Esophagus mucosa (tissue), 1 donor: ENCODE measurements at places on chromosomes 11 and 22. TPM values are rescaled to one million over a fixed set of nuclear protein-coding genes. Genes with fewer than 3 reads are reported as not detected.

Gene MMP8
- not detected for total RNA-seq

Gene APOBEC3G
- total RNA-seq = 3.9 TPM

DNA sequence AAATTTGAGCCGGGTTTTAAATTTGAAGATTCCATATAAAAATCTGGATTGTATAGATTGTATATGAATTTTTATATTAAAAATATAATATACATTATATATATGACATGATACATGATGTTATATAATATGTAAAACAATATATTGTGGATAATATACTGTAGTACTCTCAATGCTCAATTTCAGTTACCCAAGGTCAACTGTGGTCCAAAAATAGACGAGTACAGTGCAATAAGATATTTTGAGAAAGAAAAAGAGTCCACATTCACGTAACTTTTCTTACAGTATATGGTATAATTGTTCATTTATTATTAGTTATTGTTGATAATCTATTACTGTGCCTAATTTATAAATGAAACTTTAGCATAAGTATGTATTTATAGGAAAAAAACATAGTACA, 94.2 kb upstream of the YWHAH start:
- no peak for ATAC-seq

GRCh38 chr11:4826425-4826824, 5.3 kb downstream of the OR51F2 start:
- no peak for ATAC-seq

GRCh38 chr11:19728436-19728835, 15.8 kb downstream of the NAV2 start:
- ATAC-seq = no peak

DNA sequence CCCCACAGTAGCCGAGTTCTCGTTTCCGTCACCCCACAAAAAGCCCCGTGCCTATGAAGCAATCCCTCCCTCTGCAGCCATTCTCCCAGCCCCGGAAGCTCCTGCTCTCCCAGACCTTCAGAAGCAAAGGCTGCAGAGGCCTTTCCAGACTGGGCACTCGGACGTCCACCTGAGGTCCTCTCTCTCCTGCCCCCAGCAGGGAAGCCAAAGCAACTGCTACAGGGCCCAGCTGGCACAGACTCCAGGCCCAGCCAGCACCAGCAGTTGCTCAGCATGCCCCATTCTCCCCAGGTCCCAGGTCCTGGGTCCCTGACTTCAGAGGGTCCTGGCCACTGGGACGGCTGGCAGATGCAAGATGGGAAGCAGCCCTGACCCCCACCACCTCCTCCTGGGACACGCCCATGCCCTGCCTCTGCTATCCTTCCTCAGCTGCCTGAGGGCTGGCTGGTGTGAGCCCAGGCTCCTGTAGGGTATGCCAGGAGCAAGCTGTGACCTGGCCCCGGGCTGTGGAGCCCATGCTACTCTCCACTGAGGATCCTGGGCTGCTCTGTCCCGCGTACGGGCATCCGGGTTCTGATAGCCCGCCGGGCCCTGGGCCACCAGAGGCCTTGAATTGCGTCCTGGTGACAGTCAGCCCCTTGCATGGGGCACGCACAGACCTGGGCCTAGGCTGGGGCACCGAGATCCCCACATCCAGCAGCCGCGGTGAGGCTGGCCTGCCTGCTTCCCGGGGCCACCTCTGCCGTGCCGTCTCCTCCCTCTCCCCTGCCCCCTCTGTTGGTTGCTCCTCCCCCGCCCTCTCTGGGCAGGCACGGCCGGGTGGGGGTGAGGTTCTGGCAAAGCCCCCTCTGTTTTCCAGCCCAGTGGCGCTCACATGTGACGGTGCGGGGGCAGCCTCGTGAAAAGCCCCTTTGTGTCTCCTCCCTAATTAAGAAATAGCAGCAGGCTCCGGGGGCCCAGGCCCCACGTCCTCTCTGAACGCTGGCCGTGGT, 1310.3 kb downstream of the BRD1 start:
- ATAC-seq = no peak
